ENCODE measurements at places on chromosomes 3 and 15.

DNA sequence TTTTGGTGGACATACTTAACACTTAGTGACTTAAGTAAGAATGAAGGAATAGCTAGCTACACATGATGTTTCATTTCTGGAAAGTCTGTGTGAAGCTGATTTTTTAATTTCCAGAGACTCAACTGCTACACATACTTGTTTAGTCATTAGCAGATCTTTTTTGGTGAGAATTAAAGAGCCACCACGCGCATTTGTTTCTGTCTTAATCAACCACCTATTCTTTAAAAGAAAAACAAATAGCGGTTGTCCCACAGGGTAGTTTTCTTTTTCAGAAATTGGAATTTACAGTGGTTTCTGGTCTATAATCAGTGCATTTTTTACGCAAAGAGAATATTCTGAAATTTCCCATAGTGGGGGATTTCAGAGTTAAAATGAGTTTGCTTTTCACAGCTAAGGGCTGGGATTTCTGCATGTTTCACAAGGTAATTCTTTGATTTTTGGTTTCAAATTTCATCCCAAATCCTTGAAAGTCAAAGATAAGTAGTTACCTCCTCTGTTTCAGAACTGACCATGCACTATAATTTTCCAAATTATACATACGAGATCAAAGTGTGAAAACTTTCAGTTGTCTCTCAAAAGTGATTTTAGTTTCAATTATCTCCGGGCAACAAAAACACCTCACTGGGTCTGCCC lies 631.0 kb upstream of the GRM7 start:
- peak; percentile 16 for DNase-seq

DNA sequence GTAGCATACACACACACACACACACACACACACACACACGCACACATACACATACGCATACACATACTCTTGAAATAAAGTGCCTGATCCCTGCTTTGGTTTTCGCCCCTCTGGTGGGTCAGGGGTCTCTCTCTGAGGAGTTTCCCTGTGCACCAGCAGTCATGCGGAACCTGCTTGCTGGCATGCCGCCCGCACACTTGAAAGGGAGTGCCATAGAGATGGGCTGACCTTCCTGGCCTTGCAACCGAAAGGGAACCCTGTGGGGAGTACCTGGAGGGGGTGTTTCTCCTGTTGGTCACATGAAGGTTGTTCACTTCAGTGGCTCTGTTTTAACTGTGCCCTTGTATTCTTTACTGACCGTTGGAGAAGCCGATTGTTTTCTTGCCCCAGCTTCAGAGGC lies 752.3 kb downstream of the NR2F2 start:
- DNase-seq, result no peak

- no peak for DNase-seq
Measured at GRCh38 chr15:98824595-98824994, 176.3 kb downstream of the IGF1R start.

DNA sequence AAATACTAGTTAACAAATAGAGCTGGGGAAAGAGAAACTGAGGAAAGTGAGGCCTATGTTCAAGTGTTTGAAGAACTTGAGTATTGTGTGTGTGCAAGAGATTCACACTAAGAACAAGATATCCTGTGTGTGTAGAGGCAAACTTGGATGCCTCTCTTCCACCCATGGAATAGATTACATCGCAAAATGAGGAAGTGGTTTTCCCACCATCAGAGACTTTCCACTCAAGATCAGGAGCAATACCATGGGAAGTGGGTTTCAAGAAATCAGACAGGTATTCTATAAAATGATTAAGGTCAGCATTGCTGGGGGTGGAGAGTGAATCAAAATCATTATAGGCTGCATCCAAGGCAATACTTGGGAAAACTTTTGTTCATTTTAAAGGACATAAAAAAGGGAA lies 308.0 kb downstream of the FGF12 start:
- DNase-seq, result no peak

GRCh38 chr3:179156170-179156569 lies 8.0 kb downstream of the PIK3CA start:
- DNase-seq, result no peak

DNA sequence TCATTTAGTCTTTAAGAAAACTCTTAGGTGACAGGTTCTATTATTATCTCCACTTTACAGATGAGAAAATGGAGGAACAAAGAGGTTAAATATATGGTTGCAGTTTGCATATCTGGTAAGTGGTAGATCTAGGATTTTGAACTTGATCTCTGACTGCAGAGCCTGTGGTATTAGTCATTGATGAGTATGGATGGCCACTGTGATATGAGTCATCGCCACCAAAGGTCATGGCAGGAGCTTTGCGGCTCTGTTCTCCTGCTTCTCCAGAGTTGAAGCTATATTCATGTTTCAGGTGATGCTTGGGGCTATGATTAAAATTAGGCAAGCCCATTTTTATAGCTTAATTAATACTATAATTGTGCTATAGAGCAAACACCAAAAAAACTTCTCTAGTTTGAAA lies 306.2 kb upstream of the DPPA4 start:
- DNase-seq, result no peak

GRCh38 chr3:47503033-47503432 lies 10.5 kb downstream of the ELP6 start:
- no peak for DNase-seq

- no peak for DNase-seq
Measured at GRCh38 chr3:49022688-49023171, 809 bp downstream of the NDUFAF3 start.

Measured in GM13976 (cell line).